ENCODE measurements at places on chromosomes 4 and X.

- no peak for DNase-seq
Observed at GRCh38 chrX:72255445-72255844, 16.6 kb upstream of the ERCC6L start.

- no peak for DNase-seq
Observed at GRCh38 chr4:156837625-156838345, 133.8 kb downstream of the PDGFC start.

DNA sequence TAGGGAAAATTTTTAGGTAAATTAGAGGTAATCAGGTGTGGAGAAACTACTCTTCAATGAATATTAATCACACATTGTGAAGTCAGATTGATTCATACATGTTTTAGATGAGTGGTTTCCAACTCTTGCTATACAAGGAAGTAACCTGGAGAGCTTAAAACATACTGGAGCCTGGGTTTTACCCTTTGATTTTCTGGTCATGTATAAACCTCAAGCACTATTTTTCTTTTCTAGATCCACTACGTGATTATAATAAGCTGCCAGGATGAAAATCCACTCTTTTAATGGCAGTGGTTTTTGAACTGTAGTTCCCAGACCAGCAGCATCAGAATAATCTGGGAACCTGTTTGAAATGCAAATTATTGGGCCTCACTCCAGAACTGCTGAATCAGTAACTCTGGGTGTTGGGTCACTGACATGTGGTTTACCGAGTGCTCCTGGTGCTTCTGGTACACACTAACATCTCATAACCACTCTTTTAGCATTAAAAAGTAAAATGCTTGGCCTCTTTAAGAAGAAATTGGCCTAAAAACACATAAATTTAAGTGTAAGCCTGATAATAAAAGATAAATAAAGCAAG is 63.4 kb downstream of the DCAF12L1 start:
- no peak for DNase-seq

- DNase-seq, result no peak
Observed at GRCh38 chr4:9859810-9860209, 78.4 kb downstream of the DRD5 start.

Data from foreskin keratinocyte (primary cell).